ENCODE measurements at places on chromosomes 7 and 10. TPM values are rescaled to one million over a fixed set of nuclear protein-coding genes. Genes with fewer than 3 reads are reported as not detected.

SH2D4B gene
- not detected for total RNA-seq

ATP5MK gene
- total RNA-seq, result 255 TPM

FIS1 gene
- total RNA-seq, result 232 TPM

CYP2C19 gene
- total RNA-seq, result not detected

AZGP1 gene
- 0.09 TPM for total RNA-seq

ZP3 gene
- 6.5 TPM for total RNA-seq
